ENCODE measurements at places on chromosomes 4 and X.

- DNase-seq = peak; percentile 53
Measured at GRCh38 chrX:97616883-97617530, 733.3 kb downstream of the RPA4 start.

GRCh38 chrX:134798472-134798871 is 140.2 kb upstream of the PLAC1 start:
- DNase-seq = no peak

DNA sequence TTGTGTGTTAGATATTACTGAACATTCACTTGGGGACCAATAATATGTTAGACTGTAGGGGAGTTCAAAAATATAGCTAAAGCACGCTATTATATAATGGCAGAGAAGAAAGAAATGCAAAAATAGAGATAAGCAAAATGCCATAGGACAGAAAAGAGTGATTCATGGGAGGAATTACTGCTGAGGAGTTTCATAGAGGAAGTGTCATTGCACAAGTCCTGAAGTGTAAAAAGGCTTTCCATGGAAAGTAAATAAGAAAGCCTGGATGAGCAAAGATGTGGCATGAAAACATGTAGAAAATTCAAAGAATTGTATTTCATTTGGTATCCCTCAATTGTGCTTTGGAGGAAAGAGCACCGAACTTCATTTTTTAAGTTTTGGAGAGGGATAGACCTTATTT is 14.5 kb downstream of the HMGB2 start:
- DNase-seq = no peak

- DNase-seq = no peak
Measured at GRCh38 chr4:121574618-121575017, 122.2 kb downstream of the ANXA5 start.

All from MG63 (cell line).